ENCODE measurements at places on chromosomes 5 and 9.
A peak's percentile ranks its signal among the peaks of the same experiment; 100 is the strongest.

DNA sequence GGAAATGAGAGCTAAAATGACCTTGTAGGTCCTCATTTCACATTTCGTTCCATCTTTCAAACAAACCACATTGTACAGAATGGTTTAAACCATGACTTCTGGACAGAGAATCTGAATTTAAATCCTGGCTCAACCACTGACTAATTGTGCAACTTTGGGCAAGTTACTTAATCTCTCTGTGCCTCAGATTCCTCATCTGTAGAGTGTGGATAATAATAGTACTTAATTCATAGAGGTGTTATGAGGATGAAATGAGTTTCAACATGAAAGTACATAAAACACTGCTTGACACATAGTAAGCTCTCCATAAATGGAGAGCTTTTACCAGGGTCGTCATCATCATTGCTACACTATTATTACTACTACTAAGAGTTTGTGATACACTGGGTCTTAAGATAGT lies 46.3 kb upstream of the FOXE1 start:
- no peak for DNase-seq

DNA sequence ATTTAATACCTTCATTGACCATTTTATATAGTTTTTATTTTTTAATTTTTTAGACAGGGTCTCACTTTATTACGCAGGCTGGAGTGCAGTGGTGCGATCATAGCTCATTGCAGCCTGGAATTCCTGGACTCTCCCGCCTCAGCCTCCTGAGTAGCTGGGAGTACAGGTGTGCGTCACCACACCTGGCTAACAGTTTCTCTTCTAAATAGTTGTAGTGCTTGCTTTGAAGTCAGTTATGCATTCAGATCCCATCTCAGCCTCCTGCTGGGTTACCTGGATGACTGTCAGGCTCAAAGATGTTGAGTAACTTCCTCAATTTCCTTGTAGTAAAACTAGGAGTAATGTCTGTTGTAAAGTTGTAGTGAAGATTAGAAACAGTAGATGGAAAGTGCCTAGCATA lies 21.4 kb downstream of the SNX18 start:
- DNase-seq = no peak

DNA sequence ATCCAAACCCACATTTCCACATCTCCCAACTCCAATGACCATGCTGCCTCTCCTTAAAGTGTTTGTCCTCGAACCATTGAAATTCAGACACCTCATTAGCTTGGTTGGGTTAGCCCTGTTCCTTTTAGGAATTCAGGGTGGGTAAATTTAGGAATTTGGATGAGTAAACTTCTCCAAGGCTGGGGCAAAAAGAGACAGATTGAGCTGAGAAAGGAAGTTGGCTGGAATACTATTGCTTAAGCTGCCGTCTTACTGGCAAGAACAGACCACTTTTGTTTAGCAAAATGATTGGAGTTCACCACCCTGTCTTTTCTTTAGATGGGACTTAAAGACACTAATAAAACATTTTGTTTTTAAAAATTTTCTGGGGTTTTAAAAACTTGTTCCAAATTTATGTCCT lies 143.6 kb upstream of the GDNF start:
- no peak for DNase-seq

GRCh38 chr5:154359221-154359573 lies 86.6 kb upstream of the SAP30L start:
- peak; percentile 53 for DNase-seq

GRCh38 chr9:80030801-80031200 lies 459.0 kb downstream of the TLE4 start:
- DNase-seq = no peak

- DNase-seq = no peak
Observed at GRCh38 chr9:109471475-109472393, 26.4 kb downstream of the PTPN3 start.

- no peak for DNase-seq
Observed at GRCh38 chr5:53071298-53071697, 38.3 kb downstream of the MOCS2 start.

GRCh38 chr5:61811052-61811451 lies 479.0 kb downstream of the ZSWIM6 start:
- no peak for DNase-seq

DNA sequence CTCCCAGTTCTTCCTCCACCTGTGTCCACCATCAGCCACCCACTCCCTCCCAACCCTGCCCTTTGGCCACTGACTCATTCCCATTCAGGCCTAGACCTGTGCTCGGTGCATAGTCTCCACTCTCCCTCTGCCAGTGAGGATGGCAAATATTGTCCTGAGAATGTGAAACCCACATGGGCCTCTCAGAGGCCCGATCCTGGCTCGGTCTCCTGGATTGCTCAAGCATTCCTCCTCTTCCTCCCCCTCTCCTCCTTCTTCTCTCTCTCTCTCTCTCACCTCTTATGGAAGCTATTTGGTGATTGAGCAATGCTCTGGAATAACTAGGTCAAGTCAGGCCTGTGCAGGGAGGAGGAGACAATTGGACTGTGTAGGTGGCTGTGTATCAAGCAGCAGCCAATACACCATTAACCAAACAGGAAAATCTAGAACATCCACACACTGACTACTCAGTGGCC lies 99.9 kb downstream of the KLF4 start:
- peak; percentile 85 for DNase-seq

- no peak for DNase-seq
Observed at GRCh38 chr9:18398038-18398437, 75.9 kb upstream of the ADAMTSL1 start.
